WTC11 (cell line): ENCODE measurements at places on chromosomes 11 and 22.

- H3K27me3 ChIP-seq: no peaks in the 10 kb centered on the region
- H3K36me3 ChIP-seq: peaks cover 2% of the 10 kb centered on the region; the same call in 1 of the 2 replicates
- peak overlapping the region; percentile 53; the same call in 1 of the 2 replicates for H3K27ac ChIP-seq
- DNase-seq: no peak
- peaks cover 4% of the 10 kb centered on the region for H3K4me1 ChIP-seq
Observed at GRCh38 chr22:19238900-19239299, 52.6 kb downstream of the CLTCL1 start.

GRCh38 chr22:25748704-25749103 lies 6.7 kb downstream of the MYO18B start:
- no peaks in the 10 kb centered on the region for H3K27me3 ChIP-seq
- no peak overlapping the region for H3K4me3 ChIP-seq
- no peak for DNase-seq
- no peaks in the 10 kb centered on the region for H3K4me1 ChIP-seq

- no peak within 1 kb of the TSS for H3K27ac ChIP-seq
- peaks cover 69% of the 10 kb centered on the region for H3K27me3 ChIP-seq
- DNase-seq: peak; percentile 65
- peaks cover 27% of the 10 kb centered on the region for H3K4me1 ChIP-seq
Observed at GRCh38 chr11:75240311-75241035, at the start of gene TPBGL. Gene TPBGL, plus strand, starts transcription at chr11:75240774. Its CDS starts 276 bp downstream, at chr11:75241050.

GRCh38 chr11:95867105-95867504 lies 56.8 kb downstream of the MTMR2 start:
- DNase-seq: no peak
- no peaks in the 10 kb centered on the region for H3K4me1 ChIP-seq
- H3K27ac ChIP-seq: no peak overlapping the region
- no peaks in the 10 kb centered on the region for H3K27me3 ChIP-seq
- H3K36me3 ChIP-seq: no peaks in the 10 kb centered on the region; the same call in 1 of the 2 replicates

- no peak overlapping the region for H3K27ac ChIP-seq
- H3K27me3 ChIP-seq: peaks cover 2% of the 10 kb centered on the region
- H3K4me1 ChIP-seq: no peaks in the 10 kb centered on the region
- H3K36me3 ChIP-seq: no peaks in the 10 kb centered on the region
- no peak overlapping the region for H3K4me3 ChIP-seq
Observed at GRCh38 chr11:45451766-45452440, 165.8 kb upstream of the SYT13 start.

GRCh38 chr11:2886191-2886894 lies 768 bp upstream of the CDKN1C start:
- peaks cover 28% of the 10 kb centered on the region for H3K4me1 ChIP-seq
- H3K4me3 ChIP-seq: peak overlapping the region; percentile 16; the same call in 1 of the 2 replicates
- peak; percentile 62 for DNase-seq
- H3K27me3 ChIP-seq: peaks cover 60% of the 10 kb centered on the region
